ENCODE measurements at places on chromosomes 3 and 15. TPM values are rescaled to one million over a fixed set of nuclear protein-coding genes. Genes with fewer than 3 reads are reported as not detected.

DNA sequence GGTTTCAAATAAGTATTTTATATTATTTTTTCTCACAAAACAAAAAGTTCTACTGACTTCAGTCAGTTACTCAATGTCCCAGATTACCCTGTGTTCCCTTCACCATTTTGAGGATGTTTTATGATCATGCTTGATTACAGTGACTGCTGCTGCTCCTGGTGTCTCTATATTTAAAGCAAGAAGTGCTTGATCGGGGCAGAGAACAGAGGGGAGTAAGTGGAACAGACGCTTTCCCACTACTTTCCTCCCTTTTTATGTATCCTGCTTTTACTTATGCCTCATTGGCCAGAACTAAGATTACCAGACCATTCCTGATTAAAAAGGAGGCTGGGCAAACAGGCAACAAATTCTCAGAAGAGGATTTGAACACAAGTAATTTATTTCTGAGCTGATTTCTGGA is 612.1 kb downstream of the VGLL3 start:
- H3K36me3 ChIP-seq: no peaks in the 10 kb centered on the region
- H3K27me3 ChIP-seq: peaks cover 2% of the 10 kb centered on the region
- no peak for DNase-seq
- H3K4me1 ChIP-seq: no peaks in the 10 kb centered on the region

DNA sequence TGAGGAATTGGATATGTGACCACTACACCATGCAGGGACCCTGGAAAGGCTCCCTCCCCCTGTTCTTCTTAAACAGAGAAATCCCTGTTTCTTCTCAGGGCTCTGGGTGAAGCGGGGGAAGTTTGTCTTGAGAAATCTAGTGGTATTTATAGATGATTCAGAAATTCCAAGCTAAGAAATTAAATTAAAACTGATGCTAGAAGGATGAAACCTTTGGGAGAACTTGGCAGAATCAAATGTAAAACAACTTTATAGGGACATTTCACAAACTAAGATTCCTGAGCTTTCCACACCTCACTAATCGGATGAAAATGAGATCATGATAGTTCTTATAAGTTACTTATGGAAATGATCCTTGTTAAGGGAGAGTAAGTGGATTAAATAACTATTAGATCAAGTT is 54.2 kb downstream of the FBXL2 start:
- peaks cover 7% of the 10 kb centered on the region for H3K36me3 ChIP-seq
- no peaks in the 10 kb centered on the region for H3K4me1 ChIP-seq
- DNase-seq: no peak
- peaks cover 2% of the 10 kb centered on the region for H3K27me3 ChIP-seq
- no peak overlapping the region for H3K27ac ChIP-seq

The PYDC2 gene
- not detected for total RNA-seq

GRCh38 chr3:54085936-54086335 is 36.4 kb upstream of the CACNA2D3 start:
- H3K4me1 ChIP-seq: peaks cover 3% of the 10 kb centered on the region
- H3K4me3 ChIP-seq: no peak overlapping the region
- DNase-seq: no peak
- no peaks in the 10 kb centered on the region for H3K36me3 ChIP-seq
- no peak overlapping the region for H3K27ac ChIP-seq
- H3K27me3 ChIP-seq: peaks cover 4% of the 10 kb centered on the region

The TMEM45A gene
- 0.61 TPM for total RNA-seq

The TAGLN3 gene
- total RNA-seq: 819 TPM

The TBL1XR1 gene
- total RNA-seq: 101 TPM

DNA sequence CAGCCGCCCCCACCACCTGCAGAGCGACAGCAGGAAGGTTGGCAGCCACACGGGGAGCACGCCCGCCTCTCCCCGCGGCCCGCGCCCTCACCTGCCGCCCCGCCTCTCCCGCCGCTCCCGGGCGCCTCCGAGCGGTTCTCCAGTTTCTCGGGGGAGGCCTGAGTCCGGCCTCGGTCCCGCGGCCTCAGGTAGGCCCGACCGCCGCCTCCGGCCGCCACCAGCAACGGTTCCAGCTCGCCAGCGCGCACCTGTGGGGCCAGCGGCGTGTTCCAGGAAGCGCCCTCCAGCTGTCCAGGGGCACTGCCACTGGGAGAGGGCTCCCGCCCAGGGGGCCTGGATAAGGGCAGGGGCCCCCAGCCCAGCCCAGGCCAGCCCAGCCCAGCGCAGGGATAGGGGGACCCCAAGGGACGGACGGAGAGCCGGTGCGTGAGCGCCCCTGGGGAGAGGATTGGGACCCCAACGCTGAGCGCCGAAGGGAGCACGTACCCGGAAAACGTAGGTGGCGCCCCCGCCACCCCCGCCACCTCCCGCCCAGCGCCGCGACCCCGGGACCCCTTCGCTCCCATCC is 2.2 kb downstream of the LTK start:
- no peak overlapping the region for H3K4me3 ChIP-seq
- H3K27ac ChIP-seq: no peak overlapping the region
- H3K36me3 ChIP-seq: no peaks in the 10 kb centered on the region
- no peaks in the 10 kb centered on the region for H3K4me1 ChIP-seq
- peaks cover 26% of the 10 kb centered on the region for H3K27me3 ChIP-seq

The IGSF11 gene
- total RNA-seq: 8.2 TPM

DNA sequence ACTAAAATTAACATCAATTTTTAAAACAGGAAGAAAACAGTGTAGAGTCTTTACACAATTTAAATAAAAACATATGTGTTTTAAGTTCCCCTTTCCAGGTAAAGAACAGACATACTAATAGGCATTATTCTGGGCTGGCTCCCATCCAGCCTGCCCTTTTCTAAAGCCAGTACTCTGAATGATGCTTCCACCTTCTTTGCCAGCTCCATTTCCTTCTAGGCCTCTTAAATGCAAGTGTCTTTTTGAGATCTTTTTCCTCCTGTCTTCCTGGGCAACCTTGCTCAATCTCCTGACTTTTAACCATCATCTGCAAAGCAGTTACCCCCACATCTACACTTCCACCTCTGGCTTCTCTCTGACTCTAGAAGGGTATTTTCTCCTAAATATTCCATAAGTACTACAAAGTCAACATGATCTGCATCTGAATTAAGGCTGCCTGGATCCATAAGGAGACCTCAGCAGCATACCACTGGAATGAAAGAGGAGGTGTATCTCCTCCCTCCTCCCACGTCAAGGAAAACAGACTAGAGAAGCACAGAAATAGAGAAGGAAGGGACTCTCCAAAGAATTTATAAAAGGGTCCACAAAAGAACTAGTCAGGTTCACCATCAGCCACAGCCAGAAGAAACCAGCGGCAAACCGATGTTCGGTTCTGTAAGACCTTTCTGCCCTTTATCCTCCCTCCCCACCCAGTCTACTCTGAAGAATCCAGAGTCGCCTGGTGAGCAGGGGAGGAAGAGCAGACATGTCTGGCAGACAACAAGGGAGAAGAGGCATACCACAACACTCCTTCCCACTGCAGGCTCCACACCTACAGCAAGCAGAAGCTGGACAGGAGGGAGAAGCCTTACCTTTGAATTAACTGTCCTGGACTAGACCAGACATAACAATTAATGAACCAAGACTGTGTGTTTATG is 47.1 kb downstream of the GOLIM4 start:
- H3K27ac ChIP-seq: no peak overlapping the region
- no peak overlapping the region for H3K4me3 ChIP-seq
- no peaks in the 10 kb centered on the region for H3K36me3 ChIP-seq

The CTXND1 gene
- total RNA-seq: 0.39 TPM

The GREM1 gene
- total RNA-seq: not detected

The SNX22 gene
- 4.6 TPM for total RNA-seq

The C3orf52 gene
- total RNA-seq: 1.4 TPM

Measured in glutamatergic neuron (in vitro differentiated cells).